ENCODE measurements at places on chromosomes 12 and 14.

GRCh38 chr14:60561845-60562746, 53.1 kb downstream of the SIX6 start:
- no peak for DNase-seq

- no peak for DNase-seq
These were observed 65.0 kb downstream of the GALNT9 start for GRCh38 chr12:132264086-132265010.

DNA sequence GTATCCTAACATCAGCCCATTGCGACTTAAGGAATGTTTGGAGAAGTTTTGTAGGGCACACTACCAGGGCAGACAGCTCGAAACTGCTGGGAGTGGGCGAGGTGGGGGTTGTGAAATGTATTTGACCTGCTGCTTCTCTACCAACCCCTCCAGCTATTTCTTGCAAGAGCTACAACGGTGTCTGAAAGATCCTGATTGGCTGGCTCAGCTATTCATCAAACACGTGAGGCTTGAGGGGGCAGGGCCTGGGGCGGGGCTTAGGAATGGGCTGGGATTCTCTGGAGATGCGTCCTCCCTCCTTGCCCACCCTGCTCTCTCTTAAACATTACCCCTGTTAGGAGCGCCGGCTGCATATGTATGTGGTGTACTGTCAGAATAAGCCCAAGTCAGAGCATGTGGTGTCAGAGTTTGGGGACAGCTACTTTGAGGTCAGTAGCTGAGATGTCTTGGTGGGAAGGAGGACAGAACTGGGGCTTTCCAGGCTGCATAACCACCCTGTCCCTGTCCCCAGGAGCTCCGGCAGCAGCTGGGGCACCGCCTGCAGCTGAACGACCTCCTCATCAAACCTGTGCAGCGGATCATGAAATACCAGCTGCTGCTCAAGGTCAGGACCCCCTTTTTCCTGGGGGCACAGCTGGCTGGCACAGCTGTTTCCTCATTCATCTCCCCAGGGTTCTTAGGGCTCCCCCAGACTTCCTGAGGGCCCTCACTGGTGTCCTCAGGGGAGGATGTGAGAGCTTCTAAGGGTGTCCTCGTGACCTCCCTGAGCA, 3.1 kb downstream of the ARHGEF25 start:
- peak; percentile 74 for DNase-seq

- DNase-seq = no peak
These were observed 15.0 kb upstream of the TC2N start for GRCh38 chr14:91882369-91882768.

DNA sequence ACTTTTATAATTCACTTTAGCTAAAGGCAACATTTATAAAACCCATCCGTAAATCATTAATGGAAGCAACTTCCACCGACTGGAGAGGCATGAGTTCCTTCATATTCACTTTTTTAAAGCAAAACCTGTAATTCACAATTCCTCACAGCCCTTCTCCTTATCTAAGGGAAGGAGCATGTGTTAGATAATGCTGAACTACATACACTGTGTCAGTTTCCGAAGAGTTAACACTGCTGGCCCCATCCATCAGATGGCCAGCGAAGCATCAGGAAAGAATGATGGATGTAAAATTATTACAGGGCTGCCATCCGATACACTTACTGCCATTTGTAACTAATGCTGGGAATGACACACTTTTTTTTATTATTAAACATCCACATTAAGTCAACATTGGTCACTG, 392.8 kb downstream of the SOX5 start:
- no peak for DNase-seq

All from naive B cell (primary cell).